Brain microvascular endothelial cell (primary cell): ENCODE measurements at places on chromosomes 7 and 10.
A peak's percentile ranks its signal among the peaks of the same experiment; 100 is the strongest.

- no peak for DNase-seq
These were observed 131.5 kb upstream of the PFKP start for GRCh38 chr10:2935647-2936386.

DNA sequence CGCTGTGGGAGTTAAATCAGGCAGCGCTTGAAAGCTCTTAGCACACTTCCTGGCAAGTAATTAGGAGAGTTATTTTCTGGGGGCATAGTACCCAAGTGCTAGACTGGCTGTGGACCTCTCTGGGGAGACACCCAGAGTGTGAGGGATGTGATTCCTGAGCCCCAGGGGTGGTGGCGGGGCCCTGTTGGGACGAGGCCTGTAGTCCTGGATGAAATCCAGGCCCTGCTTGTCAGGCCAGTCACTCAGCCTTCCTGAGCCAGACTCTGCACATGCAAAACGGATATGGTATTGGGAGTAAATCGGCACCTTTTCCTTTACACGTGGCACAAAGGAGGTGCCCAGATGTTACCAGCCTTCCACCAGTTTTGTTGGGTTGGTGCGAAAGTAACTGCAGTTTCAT lies 31.2 kb downstream of the TRRAP start:
- DNase-seq, result no peak

GRCh38 chr7:148535217-148535616 lies 55.3 kb upstream of the C7orf33 start:
- DNase-seq, result no peak

DNA sequence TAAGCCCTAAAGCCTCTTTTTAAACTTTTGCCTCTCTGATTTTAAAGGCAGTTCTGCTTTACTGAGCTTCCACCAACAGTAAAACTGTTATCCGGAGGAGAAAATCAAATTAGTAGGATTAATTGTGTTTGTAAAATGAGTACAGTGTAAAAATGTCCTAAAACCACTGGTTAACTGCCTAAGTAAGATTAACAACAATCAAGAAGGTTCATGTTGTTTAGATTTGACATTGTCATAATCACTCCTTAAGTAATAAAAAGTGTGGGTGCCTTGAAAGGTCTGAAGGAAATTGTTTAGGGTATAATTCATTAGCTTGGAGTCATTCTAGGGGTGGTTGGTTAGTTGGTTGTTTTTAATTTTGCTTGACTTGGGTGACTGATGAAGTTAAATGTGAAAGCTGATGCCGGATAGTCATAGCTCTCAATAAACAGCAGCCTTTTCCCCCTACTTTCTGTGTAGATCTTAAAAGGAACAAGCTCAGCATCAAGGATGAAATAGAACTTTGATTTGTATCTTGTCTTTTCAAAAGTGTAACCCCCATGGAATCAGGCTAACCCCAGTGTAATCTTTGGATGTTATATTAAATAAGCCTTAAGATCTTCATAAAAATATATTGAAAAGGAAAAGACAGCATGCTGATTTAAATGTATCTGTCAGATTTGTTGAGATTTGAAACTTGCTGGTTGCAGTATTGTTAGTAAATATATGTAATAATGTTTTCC lies 148.3 kb downstream of the ARID5B start:
- DNase-seq, result no peak

DNA sequence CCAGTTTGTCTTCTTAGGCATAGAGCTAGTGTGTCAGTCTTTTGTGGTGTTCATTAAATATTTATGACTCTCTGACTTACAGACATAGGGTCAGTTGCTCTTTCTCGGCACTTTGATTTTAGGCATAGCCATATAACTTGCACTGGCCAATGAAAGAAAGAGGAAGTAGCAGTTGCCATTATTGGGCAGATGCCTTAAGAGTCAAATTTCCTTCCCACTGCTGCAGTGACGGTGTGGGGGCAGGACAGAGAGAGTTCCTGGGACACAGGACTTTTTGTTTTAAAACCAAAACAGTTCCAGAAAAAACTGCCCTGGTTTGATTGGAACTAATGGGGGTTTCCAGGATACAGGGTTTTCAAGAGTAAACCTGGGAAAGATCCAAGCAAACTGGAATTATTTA lies 60.2 kb upstream of the PHF14 start:
- DNase-seq, result no peak

- no peak for DNase-seq
These were observed 9.6 kb downstream of the NEURL1 start for GRCh38 chr10:103502849-103503660.

DNA sequence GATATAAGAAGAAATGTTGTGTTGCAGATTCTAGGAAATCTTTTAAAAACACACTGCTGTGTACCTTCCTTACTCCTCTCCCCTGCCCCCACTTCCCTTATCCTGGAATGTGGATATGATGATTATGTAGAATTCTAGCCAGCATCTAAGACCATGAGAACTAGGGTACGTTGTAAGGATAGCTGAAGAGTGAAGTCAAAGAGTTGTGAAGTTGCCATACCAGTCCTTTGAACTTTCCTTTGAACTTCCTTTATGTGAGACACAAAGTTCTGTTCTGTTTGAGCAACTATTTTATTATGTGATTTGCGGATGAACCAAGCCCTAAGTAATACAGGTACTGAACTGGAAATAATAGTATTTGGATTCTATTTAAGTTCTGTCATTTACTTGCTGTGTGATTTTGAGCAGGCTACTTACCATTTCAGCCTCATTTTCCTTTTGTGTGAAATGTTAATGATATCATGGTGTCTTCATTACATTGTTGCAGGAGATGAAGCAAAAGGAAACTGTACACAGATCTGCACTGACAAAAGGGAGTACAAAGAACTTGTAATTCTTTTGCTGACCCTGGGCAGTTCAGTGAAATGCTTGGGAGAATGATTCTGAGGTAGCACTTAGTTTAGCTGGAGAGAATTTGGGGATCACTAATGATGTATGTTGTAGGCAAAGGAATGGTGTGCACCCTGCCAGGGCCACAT lies 31.4 kb downstream of the RPA3 start:
- DNase-seq, result no peak

DNA sequence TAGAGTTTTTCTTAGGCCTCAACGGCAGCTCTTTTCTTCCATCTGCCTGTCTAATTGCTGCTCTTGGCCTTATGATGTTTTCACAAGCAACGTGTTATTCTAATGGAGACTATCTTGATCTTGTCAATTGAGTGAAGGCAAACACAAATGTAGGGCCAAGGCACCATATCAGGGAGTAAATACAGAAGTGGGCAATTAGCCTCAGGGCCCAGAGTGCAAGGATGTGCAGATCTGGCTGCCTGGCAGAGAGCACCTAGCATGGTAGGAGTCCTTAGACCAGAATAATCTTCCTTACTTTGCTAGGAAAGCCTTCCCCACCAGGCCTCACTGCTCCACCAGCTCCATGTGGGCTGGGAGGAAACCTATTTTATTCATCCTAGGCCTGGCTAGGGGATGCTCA lies 590.9 kb downstream of the LRMDA start:
- no peak for DNase-seq

GRCh38 chr10:7788639-7789286 lies 786 bp downstream of the ATP5F1C start:
- DNase-seq, result no peak

GRCh38 chr10:114719311-114719710 lies 61.2 kb upstream of the ABLIM1 start:
- no peak for DNase-seq

DNA sequence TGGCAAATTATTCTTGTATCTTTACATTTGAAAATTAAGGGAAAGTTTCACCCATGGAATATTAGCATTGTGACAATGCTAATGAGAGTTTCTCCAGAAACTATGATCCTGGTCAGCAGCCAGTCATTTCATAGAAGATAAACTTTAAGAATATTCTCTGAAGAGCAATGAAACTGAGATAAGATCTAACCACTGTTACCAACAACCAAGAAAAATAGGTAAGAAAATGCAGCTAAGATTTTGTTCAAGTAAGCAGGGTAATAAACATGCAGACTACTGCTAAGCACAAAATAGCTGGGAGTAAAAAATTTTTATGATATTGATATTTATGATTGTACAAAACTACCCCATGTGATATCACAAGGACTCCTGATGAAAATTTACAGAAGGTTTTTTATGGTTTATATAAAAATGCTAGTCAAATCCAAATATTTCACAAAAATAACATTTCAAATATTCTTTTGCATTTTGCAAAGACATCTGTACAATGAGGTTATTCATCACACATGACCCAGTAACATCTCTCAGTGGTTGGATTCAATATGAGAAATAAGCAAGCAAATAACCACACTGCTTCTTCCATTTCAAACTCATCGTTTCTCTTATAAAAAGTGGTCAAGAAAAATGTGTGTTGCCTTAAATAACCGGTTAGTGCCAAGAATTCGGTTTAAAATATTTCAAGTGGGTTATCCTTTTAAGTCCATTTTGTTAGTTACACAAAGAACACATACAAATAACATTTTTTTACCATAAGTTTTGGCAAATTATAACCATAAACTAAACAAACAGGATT lies 251.6 kb downstream of the DIP2C start:
- DNase-seq, result no peak

- peak; percentile 44 for DNase-seq
These were observed 494 bp downstream of the REPIN1 start for GRCh38 chr7:150368884-150369747.

- DNase-seq, result peak; percentile 33
These were observed 142.1 kb downstream of the PHTF2 start for GRCh38 chr7:77940647-77941046.

DNA sequence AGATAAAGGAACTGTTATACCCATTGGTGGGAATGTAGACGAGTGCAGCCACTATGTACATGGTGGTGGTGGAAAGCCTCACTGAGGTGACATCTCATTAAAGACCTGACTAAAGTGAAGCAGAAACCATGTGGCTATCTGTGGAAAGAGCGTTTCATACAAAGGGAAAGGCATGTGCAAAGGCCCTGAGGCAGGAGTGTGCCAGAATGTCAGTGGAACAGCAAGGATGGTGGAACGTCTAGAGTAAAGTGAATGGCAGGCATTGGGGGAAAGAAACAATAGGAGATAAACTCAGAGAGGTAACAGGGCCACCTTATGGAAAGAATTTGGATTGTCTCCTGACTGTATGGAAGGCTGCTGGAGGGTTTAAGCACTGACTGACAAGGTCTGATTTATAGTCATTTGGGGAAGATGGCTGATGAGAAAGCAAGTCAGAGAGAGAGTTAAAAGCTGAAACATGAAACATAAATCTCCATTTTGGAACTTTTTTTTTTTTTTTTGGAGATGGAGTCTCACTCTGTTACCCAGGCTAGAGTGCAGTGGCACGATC lies 245.7 kb downstream of the STK31 start:
- no peak for DNase-seq

DNA sequence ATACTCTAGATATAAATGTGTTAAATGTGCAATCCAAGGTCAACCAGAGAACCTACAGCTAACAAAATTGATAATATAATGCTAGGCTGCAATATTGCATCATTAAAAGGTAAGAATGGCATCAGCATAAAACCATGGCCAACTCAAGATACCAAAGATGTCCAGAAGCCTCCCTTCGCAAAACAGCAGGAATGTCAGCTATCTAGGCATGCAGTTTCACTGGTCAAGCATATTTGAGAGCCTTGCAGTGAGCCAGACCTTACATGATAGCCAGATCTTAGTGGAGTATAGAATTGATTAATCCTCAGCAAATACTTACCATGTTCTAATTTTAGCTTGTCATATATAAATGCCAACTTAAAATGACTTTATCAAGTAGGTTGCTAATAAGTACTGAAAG lies 138.8 kb downstream of the ZEB1 start:
- DNase-seq, result no peak

GRCh38 chr7:90708841-90709317 lies 112.8 kb downstream of the CDK14 start:
- DNase-seq, result no peak

- DNase-seq, result no peak
These were observed 172.8 kb downstream of the TRIL start for GRCh38 chr7:28785041-28785995.

GRCh38 chr7:104621321-104621720 lies 292.9 kb downstream of the LHFPL3 start:
- no peak for DNase-seq

DNA sequence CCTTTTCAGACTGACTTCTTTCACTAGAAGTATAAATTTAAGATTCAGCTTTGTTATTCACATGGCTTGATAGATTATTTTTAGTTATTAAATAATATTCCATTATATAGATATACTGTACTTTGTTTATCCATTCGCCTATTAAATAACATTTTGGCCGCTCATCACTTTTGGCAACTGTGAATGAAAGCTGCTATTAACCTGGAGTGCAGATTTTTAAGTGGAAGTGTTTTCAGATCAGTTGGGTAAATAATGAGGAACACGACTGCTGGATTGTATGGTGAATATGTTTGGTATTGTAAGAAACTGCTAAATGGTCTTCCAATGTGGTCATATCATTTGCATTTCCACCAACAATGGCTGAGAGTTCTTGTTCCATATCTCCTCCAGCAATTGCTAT lies 97.6 kb upstream of the ZNF804B start:
- no peak for DNase-seq

- DNase-seq, result no peak
These were observed 39.6 kb upstream of the SYPL1 start for GRCh38 chr7:106151459-106152312.

DNA sequence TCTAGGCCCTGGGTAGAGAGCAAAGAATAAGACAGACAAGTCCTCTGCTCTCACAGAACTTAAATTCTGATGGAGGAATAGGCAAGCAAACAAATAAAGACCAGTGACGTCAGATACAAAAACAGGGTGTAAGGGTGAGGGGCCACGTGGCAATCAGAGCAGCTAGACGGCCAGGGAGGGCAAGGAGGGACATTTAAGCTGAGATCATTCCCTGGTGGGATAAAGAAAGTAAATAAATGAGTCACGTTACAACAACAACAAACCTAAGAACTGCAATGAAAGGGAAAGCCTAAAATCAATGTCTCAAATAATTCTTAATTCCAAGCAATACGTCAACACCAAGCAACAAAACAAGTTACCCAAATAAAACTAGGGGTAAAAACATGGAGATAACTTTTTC lies 21.8 kb downstream of the STN1 start:
- DNase-seq, result peak; percentile 36

DNA sequence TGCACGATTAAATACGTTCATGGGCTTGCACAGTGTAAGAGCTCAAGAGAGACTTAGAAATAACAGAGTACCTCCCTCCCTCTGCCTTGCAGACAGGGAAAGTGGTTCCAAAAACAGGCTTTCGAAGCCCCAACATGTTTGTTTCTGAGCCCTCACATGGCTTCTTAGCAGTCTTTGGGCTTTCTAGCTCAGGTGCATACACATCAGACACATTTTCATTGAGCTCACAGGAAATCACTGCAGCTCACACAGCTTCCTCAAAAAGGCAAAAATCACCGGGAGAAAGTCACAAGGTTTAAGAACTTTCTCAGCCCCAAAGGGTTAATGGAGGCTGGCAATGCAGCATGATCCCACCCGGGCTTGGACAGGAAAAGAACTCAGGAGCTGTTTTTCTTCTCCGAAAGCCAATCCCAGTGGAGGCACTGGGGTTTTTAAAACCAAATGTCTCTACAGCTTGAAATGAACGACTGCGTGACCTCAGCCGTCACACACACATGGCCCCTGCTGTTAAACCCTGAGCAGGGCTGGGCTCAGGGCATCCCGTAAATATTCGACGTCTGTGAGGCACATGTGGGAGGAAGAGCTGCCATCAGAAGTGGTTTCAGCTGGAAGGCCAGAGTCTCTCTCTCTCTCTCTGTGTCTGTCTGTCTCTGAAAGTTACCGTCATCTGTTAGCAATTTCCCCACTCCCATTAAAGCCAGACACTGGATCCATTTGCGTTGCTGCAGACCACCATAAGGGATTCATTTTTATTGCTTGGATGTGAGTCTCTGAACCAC lies 69.7 kb downstream of the CALML3 start:
- DNase-seq, result no peak
